ENCODE measurements at places on chromosomes 11 and 22.
A peak's percentile ranks its signal among the peaks of the same experiment; 100 is the strongest.

DNA sequence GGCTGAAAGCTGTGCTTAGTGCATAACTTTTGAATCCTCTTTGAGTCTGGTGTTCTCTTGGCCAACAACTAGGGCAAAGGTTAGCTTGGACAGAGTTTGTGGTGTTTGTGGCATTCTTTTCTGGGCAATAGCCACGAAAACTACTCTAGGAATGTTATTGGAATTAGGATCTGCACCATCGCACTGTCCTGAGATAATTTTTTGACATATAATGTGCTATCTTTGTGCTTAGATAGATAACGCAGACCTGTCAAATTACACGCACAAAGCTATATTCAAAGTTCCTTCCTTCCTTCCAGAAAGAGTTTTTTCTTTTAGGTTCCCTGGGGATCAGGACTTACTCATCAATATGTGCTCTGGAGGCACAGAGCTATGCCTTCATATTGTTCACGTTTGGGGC, 166.8 kb upstream of the MTMR2 start:
- H3K4me3 ChIP-seq = no peak overlapping the region
- H3K36me3 ChIP-seq = peaks cover 9% of the 10 kb centered on the region
- H3K4me1 ChIP-seq = peaks cover 34% of the 10 kb centered on the region
- H3K27me3 ChIP-seq = no peaks in the 10 kb centered on the region
- H3K27ac ChIP-seq = no peak overlapping the region

DNA sequence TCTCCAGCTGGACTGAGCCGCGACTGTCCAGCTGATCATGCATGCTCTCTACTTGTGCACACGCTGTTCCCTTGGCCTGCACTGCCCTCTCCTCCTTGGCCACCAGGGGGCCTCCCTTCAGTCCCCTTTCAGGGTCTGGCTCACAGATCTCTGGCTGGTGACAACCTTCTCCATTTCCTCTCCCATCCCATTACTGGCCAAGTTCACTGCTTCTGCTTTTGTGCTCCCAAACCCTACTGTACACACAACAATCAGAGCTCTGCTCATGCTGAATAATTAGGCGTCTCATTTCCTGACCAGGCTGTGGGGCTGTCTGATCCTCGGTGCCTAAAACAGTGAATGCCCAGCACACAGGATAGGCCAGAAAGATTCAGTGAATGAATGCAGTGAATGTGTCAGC, 224.0 kb upstream of the NARS2 start:
- H3K27me3 ChIP-seq = peaks cover 11% of the 10 kb centered on the region
- no peak for DNase-seq
- no peaks in the 10 kb centered on the region for H3K4me1 ChIP-seq
- H3K27ac ChIP-seq = no peak overlapping the region
- H3K36me3 ChIP-seq = no peaks in the 10 kb centered on the region

DNA sequence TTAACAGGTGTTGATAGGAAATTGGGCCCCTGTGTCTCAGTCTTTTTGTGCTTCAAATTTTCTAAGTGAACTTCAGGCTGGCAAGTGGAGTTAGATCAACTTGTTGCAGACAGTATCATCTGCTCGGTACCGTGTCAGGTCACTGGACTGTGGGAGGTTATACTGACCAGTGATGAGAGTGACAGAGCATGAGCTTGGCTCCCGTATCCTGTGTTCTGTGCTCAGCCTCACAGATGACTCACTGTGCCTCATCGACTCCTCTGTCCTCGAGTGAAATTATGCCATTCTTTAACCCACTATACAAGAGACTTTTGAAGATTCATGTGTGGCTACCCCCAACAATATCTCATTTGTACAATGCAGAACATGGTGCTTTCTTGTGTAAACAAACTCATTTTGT, 7.9 kb downstream of the GRAP2 start:
- H3K27me3 ChIP-seq = no peaks in the 10 kb centered on the region
- no peak for DNase-seq
- peaks cover 74% of the 10 kb centered on the region for H3K4me1 ChIP-seq
- H3K27ac ChIP-seq = peak overlapping the region; percentile 93
- H3K4me3 ChIP-seq = peak overlapping the region; percentile 89

DNA sequence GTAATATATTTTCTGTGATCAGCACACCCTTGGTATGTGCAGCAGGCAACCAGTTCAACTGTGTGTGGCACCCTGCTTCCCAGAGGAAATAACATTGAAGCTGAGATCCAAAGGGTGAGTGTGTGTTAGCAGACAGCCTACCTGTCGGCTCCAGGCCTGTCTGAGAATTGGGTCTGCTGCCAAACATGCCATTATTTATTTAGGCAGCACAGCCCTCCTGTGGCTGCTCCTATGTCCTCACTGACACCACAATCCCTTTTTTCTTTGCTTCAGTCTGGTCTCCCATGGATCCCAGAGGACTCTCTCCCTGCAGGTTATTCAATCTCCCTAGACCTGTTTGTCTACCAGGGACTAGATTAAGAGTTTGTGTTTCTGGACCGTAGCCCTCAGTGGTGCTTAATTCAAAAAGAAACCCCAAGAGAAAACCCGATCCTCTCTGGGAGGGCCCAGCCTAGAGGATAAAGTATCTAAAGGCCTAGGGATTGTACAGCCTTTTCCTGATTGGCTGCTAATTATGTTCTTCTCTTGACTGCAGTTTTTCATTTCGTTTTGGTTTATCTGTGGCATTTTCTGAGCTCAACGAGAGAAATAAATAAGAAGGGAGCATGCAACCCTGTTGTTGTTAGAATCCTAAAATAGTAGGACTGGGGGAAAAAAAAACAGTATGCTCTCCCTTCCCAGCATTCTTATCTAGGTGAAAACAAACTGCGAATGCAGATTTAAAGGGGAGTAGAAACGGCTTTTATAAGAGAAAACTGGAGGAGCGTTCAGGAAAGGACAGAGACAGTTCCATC, 24.1 kb downstream of the KCNE3 start:
- peaks cover 32% of the 10 kb centered on the region for H3K27me3 ChIP-seq
- H3K4me1 ChIP-seq = no peaks in the 10 kb centered on the region
- no peak overlapping the region for H3K4me3 ChIP-seq
- H3K27ac ChIP-seq = no peak overlapping the region

- H3K36me3 ChIP-seq = no peaks in the 10 kb centered on the region
- no peak overlapping the region for H3K4me3 ChIP-seq
- no peak for DNase-seq
- peaks cover 92% of the 10 kb centered on the region for H3K27me3 ChIP-seq
- peaks cover 2% of the 10 kb centered on the region for H3K4me1 ChIP-seq
- no peak overlapping the region for H3K27ac ChIP-seq
These were observed 16.9 kb downstream of the LMO2 start for GRCh38 chr11:33874910-33875490.

GRCh38 chr11:19660076-19660475, 52.6 kb upstream of the NAV2 start:
- no peak overlapping the region for H3K4me3 ChIP-seq
- H3K27ac ChIP-seq = no peak overlapping the region
- H3K27me3 ChIP-seq = no peaks in the 10 kb centered on the region
- no peaks in the 10 kb centered on the region for H3K4me1 ChIP-seq

DNA sequence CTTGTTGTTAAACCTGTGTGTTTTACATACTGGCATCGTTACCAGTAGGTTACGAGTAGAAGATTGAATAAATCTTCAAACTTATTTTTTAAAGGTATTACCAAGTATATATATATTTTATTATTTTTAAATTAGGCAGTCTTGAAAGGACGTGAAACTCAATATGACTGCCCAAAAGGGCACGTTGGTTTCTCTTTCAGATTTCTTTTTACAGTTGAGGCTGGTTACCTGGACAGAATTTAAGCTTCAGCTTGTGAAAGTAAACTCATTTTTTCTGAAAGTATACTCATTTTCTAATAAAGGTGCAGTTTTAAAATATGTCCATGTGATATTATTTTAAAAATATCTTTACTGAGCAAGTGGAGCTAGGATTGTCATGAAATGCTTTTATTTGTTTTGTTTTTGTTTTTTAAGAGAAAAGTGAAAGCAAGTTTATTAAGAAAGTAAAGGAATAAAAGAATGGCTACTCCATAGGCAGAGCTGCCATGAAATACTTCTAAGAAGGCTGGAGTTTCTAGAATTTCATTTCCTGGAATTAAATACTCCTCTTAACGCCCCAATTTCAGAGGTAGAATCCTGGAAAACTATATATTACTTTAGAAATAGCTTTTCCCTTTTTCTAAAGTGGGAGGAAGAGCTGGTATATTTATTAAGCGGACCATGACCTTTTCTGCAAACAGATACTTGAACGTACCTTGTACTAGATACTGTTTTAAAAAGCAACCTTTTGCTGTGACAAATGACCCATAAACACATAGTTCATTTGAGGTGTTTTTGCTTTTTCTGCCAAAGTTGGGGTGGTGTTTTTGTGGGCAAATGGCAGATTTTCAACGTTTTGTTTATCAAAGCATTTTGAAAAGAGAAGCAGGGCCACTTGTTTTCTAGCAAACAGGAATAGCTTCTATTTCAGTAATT, 1.9 kb downstream of the FBXO7 start:
- H3K4me1 ChIP-seq = peaks cover 29% of the 10 kb centered on the region
- peaks cover 32% of the 10 kb centered on the region for H3K36me3 ChIP-seq
- no peak for DNase-seq
- no peak overlapping the region for H3K4me3 ChIP-seq
- H3K27me3 ChIP-seq = no peaks in the 10 kb centered on the region

DNA sequence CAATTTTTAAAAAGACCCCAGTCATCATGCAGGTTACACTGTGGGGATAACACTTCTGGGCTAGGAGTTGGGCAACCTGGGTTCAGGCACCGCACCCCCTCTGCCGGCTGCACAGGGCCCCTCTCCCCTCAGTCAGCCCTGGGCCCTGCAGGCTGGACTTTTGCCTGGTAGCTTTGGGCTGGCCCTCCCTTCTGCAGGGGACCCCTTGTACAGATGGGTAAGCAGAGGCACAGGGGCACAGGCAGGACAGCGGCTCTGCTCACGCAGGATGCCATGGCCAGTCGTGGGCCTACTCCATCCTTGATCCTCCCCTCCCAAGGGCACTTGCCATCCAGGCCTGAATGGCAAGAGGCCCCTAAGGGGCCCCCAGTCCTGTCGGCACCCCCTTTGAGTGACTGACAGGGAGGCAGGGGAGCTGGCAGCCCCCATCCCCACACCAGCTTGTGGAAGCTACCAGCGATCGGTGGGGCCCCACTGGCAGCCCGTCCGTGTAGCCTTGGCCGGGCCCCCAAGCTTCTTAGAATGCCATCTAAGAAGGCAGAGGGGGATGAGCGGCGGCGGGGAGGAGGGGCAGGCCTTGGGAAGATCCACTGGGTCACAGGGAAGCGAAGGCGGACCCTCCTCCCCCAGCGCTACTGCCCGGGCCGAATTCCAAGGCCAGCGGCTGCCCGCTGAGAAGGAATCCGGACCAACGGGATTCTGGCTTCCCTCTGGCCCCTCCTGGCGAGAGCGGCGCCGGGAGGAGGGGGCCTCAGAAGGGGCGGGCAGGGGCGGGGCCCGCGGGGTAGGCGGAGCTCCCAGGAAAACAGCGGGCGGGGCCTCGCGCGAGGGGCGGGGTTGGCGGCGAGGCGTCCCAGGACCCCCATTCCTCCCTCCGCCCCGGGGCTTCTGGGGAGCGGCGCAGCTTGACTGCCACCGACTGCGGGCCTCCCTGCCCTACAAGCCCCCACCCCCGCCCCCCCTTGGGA, 6.8 kb upstream of the CHKA start:
- no peak overlapping the region for H3K27ac ChIP-seq
- no peak for DNase-seq
- peaks cover 5% of the 10 kb centered on the region for H3K36me3 ChIP-seq
